Fibroblast of skin of right quadriceps (primary cell): ENCODE measurements at places on chromosomes 4 and X.

- no peak for DNase-seq
Observed at GRCh38 chr4:47536966-47537365, 51.9 kb downstream of the ATP10D start.

- DNase-seq: no peak
Observed at GRCh38 chr4:166882221-166882620, 352.1 kb downstream of the SPOCK3 start.

- DNase-seq: peak; percentile 50
Observed at GRCh38 chr4:48388525-48389154, 47.3 kb downstream of the SLAIN2 start.

DNA sequence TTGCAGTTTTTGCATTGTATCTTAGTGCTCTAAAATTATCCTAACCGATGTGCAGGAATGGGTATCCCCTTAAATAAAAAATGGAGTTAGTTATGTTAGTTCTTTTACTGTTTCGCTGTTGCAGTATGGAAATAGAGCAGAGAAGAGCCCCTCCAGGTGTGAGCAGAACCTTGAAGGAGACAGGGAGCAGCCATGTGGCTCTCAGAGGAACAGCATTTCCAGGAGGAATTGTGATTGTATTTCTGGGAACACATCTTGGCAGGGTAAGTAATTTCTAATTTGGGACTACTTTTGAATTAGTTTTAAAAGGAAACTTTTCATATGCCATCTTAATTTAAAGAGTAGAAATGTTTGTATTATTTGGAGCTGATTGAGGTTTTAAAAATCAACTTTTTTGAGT, 5.3 kb upstream of the CCDC158 start:
- DNase-seq: no peak

- DNase-seq: no peak
Observed at GRCh38 chr4:88225232-88226105, 58.9 kb downstream of the PPM1K start.

- no peak for DNase-seq
Observed at GRCh38 chr4:96677499-96677898, 837.6 kb downstream of the PDHA2 start.

DNA sequence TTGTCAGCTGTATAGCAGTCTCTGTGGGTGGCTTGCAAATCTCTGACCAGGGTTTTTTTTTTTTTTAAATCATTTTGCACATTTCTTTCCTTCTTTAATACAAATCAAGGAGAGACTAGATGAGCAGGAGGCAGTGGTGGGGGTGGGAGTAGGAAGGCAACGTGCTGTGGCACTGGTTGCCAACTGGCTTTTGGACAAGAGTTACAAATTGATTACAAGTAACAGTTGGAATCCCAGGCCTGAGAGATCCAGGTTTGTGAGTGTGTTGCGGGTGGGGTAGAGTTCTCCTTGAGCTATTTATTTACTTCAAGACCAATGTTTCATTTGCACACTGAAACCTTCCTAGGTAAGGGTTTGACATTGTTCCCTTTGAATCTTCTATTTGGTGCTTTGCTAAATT, 325.3 kb downstream of the AFF2 start:
- DNase-seq: no peak

DNA sequence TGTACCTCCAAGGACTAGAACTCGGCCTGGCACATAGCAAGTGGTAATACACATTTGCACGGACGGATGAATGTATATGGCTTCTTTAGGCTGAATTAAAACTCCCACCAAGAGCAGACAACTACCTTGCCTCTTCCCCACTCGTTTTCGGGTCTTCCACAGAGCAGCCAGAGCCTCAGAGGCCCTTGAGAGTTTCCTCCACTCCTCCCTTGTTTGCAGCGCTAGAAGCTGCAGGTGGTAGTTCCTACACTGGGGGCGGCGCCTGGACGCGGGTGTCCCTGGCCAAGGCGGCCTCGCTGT, 10.2 kb upstream of the INTU start:
- no peak for DNase-seq

- no peak for DNase-seq
Observed at GRCh38 chr4:45294464-45294863, 568.1 kb upstream of the GNPDA2 start.

DNA sequence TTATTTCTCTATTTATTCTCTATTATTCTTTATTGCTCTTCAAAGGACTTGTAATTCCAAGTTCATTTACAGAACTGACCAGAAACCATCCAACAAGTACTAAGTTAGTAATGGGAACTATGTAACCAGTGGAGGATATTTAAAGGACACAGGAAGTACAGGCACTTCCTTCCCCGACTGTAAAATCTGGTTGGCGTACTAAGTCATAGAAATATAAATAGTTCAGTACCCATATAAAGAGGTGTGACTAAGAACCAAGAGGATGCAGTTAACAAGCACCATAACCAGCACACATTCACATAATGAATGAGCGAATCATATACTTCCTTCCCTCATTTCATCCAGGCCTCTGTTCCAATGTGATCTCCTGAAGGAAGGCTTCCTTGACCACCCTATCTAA, 3.6 kb upstream of the EIF4E start:
- peak; percentile 66 for DNase-seq

DNA sequence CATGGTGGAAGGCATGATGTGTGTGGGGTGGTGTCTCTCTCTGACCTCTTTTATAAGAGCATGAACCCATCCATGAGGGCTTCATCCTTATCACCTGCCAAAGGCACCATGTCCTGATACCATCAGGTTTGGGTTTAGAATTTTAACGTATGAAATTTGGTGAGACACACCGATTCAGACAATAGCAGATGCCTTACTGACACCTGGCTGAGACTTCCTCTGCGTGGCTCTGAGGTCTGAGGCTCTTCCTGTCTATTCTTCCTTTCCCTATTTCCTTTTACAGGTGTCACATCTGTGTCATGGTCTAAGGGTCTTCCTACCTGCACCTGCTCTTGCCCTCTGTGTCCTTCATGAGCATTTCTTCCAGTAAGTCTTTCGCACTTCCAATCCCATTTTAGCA, 320.7 kb upstream of the CLNK start:
- no peak for DNase-seq

DNA sequence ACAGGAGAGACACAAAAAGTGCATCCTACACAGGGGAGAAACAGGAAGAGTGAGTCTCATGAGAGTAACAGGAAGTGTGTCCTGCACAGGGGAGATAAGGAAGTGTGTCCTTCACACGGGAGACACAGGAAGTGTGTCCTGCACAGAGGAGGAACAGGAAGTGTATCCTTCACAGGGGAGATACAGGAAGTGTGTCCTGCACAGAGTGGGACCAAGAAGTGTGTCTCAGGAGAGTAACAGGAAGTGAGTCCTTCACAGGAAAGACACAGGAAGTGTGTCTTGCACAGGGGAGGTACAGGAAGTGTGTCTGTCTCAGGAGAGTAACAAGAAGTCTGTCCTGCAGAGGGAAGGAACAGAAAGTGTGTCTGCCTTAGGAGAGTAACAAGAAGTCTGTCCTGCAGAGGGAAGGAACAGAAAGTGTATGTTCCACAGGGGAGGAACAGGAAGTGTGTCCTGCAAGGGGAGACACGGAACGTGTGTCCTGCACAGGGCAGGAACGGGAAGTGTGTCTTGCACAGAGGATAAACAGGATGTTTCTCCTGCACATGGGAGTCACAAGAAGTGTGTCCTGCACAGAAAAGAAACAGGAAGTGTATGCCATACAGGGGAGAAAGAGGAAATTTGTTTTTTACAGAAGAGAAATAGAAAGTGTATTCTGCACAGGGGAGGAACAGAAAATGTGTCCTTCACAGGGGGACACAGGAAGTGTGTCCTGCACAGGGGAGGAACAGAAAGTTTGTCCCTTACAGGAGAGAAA, 102.0 kb downstream of the ARSF start:
- DNase-seq: no peak

- peak; percentile 34 for DNase-seq
Observed at GRCh38 chr4:152462695-152463094, 73.2 kb downstream of the FBXW7 start.

GRCh38 chr4:104749062-104749461, 254.4 kb upstream of the CXXC4 start:
- no peak for DNase-seq

DNA sequence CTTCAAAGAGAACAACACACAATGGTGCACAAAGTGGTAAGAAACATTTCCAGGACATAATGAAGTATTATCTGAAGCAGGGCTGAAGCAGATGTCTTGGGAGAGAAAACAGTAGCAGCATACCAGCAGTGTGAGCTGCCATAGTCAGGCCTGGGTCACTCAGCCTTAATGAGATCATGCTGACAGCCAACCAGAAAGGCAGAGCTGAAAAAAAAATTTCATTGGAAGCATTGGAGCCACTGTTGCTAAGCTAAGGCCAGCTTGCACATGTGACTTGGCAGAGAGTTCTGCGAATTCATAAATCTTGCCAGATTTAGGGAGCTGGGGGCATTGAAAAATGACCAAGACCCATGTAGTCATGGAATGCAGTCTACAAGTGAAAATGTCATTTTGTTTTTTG, 444.0 kb upstream of the PITX2 start:
- DNase-seq: peak; percentile 67

GRCh38 chr4:109683621-109684253, 19.5 kb downstream of the CASP6 start:
- no peak for DNase-seq

DNA sequence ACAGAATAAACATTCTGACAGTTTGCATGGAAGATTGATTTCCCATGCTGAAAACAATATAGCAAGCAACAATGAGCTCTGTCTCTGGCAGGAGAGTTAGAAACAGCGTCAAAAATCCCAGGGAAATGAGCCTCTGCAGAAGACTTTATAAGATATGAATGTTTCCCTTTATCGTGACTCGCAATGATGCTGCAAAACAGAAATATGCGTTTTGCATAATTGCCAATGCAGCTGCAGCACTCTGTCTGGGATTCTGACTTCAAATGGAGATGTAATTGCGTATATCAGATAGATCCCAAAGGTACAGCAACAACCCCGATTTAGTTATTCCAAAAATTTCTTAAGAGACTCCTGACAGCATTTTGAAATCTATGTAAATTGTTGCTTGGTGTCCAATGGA, 702.4 kb upstream of the EPHA5 start:
- peak; percentile 15 for DNase-seq

DNA sequence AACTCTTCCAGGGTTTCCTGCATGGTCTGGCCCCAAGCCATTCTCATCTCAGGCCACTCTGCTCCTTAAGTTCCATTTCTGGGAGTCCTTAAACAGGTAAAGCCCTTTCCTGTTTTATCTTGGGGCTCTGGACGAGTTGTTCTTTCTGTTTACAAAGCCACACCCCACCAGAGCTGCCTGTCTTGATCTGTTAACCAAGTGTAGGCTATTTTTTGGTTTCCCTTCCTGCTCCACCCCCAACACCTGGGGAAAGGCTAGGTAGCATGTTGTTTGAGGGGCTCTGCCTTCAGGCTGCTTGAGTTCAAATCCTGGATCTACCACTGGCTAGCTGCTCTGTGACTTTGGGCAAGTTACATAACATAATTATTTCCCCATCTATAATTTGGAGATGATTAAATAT, 40.0 kb downstream of the ERVMER34-1 start:
- DNase-seq: no peak

GRCh38 chrX:71638409-71638808, 20.1 kb upstream of the CXCR3 start:
- DNase-seq: no peak

DNA sequence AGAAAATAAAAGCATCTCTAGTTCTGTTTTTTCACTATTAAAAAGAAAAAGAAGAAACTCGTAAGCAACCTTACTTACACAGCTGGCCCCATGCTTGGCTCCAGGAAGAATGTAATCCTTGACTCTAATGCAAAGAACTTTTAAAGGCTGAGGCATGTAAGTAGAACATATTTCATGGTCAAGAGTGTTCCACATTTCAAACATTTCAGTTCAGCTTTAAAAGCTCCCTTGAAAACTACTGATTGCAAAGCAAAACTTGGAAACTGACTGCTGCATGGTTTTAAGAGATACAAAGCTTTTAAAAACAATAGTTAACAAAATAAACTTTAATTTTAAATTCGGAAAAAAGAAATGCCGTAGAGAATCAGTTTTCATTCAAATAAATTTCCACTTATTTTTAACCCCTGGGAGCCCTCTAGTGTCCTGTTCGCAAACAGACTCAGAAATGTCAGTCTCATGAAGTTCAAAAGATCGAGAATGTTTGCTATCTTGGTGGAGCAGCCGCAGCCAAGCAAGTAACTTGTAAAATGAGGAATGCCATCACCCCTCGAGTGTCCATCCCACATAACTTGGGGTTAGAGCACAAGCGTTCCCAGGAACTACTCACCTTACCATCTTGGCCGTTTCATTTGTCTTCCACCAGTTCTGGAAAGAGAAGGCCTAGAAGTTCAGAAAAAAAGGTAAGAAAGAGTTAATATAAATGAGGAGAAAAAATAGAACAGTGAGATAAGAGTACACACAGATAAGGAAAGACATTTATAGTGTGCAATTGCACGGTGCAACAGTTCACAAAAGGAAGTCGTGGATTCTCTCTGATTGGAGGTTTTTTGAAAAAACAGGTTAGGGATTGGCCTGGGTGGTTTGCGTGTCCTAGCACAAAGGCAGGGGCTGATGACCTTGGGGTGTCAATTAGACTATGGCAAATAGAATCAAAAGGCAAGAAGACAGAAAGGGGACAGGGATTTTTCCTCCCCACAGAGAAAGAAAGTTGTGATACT, at the start of gene GASK1B:
Gene GASK1B, minus strand, starts transcription at position 765 of the 998 bp plus-strand sequence. CDS start 1,650 bp downstream, outside the sequence.
- DNase-seq: peak; percentile 65

DNA sequence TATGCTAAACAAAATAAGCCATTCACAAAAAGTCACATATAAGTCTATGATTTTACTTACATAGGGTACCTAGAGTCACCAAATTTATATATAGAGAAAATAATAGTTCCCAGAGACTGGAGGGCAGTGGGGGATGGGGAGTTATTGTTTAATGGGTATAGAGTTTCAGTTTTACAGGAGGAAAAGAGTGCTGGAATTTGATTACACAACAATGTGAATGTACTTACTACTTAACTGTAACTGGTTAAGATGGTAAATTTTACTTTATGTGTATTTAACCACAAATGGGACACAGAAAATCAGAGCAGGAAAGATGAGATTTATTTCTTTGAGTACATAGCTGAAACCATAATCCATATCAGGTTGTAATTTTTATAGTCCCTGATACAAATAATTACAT, 144.4 kb downstream of the TMA16 start:
- DNase-seq: peak; percentile 5

DNA sequence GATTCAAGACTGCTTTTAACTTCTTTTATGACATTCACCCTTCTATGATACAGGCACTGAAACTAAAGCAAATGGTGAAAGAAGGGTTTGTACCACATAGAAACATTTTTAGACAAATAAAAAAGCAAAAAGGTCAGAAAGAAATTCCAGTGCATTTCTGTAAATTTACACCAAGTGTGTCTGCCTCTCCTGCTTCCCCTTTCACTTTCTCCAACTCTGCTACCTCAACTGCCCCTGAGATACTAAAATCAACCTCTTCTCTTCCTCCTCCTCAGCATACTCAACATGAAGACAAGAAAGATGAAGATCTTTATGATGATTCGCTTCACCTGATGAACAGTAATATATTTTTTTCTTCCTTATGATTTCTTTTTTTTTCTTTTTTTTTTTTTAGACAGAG, 187.9 kb downstream of the LRBA start:
- DNase-seq: no peak
